ENCODE measurements at places on chromosomes 6 and 20.

DNA sequence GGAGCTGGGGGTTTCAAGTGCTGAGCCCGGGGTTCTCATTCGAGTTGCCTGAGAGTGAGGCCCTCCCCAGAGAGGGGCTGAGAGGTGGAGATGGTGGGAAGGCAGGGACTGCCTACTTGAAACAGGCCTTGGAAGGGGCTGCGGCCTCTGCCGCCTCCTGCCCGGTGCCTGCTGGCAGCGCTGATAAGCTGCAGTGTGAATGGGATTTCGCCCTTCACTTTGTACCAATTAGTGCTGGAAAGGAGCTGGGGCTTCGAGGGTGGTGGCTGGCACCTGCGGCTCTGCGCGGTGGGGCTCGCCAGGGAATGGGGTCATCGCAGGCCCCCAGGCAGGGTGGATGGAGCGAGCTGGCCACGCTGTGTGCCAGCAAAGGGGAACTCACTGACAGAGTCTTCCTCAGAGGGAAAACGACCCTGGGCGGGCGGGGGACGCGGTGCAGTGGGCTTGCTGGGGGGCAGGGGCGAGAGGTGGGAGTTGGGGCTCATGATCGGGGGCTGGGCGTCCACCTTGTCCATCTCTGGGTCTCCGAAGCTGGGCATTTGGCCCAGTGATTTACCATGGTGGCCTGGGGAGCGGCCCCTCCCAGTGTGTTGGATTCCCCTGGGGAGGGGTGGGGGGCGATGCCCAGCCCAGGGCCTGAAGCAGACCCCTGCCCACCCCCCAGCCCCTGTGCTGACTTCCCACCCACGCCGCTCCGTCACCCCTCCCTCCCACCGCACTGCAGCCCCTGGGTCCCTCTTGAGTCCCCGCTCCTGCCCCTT is 22.9 kb downstream of the COL20A1 start:
- no peak for DNase-seq

DNA sequence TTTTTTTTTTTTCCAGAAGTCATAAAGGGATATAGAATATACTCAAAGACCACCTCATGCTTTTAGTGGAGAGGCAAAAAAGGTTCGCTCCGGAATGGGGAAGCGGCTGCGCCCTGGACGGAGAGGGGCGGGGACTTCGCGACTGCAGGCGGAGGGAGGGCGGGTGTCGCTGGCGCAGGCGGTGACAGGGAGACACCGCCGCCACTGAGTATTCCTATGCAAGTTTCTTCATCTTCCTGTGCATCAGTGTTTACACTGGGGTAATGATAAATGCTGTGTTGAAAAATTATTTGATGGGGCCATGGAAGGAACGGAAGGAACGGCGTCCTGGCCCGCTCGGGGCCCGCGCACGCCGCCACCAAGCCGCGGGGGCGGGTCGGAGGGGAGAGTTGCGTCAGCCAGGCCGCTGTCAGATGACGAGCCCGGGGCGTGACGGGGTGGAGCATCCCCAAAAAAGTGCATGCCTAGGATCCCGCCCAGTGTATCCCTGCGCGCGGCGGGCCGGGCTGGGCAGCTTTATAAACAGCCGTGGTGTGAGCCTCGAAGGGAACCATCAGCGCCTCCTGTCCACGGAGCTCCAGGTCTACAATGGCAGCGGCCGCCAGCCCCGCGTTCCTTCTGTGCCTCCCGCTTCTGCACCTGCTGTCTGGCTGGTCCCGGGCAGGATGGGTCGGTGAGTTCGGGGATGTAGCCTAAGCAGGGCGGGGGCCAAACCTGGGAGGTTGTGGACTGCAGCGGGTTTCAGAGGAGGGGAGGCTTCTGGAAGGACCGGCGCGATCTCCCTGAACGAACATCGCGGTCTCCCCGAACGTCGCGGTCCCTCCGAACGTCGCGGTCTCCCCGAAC is at the start of gene ULBP1:
Gene ULBP1, plus strand, starts transcription at position 482 of the 846 bp plus-strand sequence. Its CDS starts 107 bp downstream, at position 589.
- DNase-seq: peak; percentile 50

GRCh38 chr6:144413418-144413817 is 128.3 kb downstream of the UTRN start:
- DNase-seq: no peak

- no peak for DNase-seq
These were observed 231.6 kb upstream of the MYLIP start for GRCh38 chr6:15897063-15897876.

Data from activated naive CD8-positive, alpha-beta T cell treated with anti-CD3 and anti-CD28 coated beads, Interleukin-2, amount 50 U/mL, for 16 hours (primary cell).